ENCODE measurements at places on chromosomes 12 and 14. TPM values are rescaled to one million over a fixed set of nuclear protein-coding genes. Genes with fewer than 3 reads are reported as not detected.

The PRKD1 gene
- not detected for total RNA-seq

The GTF2H3 gene
- 56.6 TPM for total RNA-seq

The CCDC177 gene
- not detected for total RNA-seq

The IL22 gene
- 0.26 TPM for total RNA-seq

The GPR135 gene
- total RNA-seq, result 0.64 TPM

The ADSS1 gene
- 5.5 TPM for total RNA-seq

The KRT4 gene
- not detected for total RNA-seq

The CCDC88C gene
- total RNA-seq, result 76.0 TPM

The TOMM20L gene
- not detected for total RNA-seq

The CLEC9A gene
- total RNA-seq, result not detected

The B3GNT4 gene
- 0.67 TPM for total RNA-seq

Data from activated naive CD4-positive, alpha-beta T cell treated with anti-CD3 and anti-CD28 coated beads for 36 hours (primary cell).